C1 segment of cervical spinal cord (tissue), 14 donors: ENCODE measurements at places on chromosomes 2 and 18.

- DNase-seq, result no peak
Observed at GRCh38 chr18:6270771-6271216, 143.9 kb downstream of the L3MBTL4 start.

- no peak for DNase-seq
Observed at GRCh38 chr2:10300997-10301940, 1.4 kb upstream of the HPCAL1 start.

- no peak for DNase-seq
Observed at GRCh38 chr2:159204381-159205144, 81.9 kb downstream of the WDSUB1 start.

- no peak for DNase-seq
Observed at GRCh38 chr18:53408271-53408670, 816.2 kb downstream of the MBD2 start.

DNA sequence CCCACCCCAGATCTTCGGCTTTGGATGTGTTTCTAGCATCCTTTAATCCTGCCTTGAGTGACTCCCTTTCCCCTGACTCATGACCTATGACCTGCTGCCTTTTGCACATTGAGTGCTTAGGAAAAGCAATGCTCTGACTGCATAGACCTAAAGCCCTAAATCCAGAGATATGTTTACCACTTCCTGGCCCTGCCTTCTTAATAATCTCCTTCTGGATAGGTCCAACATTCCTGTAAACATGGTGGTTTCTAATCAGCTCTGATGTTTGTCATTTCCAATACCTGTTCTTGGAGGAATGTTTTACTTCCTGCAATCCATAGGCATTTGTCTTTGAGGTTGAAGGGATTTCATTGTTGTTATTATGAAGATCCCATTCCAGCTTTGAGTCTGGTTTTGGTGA is 2.3 kb downstream of the SLC3A1 start:
- no peak for DNase-seq

- DNase-seq, result no peak
Observed at GRCh38 chr2:46393865-46394264, 85.5 kb upstream of the TMEM247 start.

- DNase-seq, result no peak
Observed at GRCh38 chr2:120237491-120237902, 14.3 kb upstream of the TMEM185B start.

DNA sequence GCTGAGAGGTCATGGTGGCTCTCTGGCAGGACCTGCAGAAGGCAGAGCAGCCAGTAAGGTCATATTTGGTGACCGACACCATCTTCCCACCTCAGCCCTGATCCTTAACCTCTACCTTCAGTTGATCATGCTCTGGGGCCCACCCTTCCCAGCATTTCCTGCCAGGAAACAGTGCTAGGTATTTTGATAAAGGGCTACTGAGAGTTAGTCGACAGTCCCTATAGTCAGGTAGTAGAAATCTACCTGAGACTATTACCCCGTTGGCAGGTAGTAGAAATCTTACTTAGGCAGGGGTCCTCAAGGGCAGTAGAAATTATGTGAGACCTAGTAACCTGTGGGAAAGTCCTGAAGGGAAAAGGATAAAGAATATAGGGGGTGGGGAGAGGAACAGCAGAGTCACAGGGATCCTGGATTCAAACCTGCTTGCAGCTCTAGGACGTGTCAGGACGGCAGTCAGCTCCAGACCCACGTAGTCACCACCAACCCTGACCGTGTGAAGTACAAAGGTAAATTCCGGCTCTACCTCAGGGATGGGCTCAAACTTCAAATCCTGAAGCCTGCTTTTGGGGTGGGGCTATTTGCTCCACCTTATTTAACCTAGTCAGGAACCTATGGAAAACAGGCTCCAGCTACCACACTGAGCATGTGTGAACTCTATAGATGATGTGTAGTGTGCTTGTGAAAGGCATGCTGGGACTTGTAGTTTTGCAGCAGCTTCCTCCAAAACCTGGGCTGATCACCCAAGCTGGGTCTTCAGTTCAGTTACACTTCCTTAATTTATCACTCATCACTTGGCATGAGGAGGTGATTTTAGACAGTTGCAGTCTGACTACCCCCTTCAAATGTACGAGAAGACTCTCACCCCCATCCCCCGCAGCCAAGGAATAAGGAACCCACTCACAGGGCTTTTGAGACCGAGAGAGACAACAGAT is at the start of gene DQX1:
Gene DQX1 (minus strand): TSS at position 515 of the 932 bp plus-strand sequence. CDS start 502 bp downstream, at position 13.
- DNase-seq, result no peak

DNA sequence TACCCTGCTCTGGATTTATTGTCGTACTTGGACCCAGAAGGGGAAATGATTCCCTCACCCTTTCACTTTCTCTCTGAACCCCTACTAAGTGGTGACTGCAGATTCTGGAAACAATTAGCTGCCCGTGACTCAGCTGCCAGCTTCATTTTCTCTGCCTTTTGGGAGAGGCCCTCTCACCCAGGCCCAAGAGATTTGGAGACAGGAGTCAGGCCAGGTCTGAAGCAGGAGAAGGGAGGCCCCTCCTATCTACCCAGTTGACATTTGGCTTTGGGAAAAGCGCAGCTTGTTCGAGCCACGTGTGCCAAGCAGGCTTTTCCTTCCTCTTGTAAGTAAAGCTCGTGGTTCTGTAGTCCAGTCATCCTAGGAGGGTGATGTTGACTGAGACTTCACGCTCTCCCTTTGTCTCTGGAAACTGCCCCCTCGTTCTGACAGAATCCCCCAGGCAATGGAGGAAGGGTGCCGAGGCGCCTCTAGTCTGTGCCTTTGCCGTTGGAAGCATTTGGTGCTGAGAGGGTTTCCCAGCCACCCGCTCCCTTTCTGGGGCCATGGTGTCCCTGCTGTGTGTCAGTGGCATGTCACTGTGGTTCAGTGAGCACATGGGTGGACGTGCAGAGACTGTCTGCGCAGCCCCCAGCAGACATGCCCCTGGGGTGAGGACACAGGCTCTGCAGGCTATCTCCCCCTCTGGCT is 8.6 kb downstream of the OXER1 start:
- DNase-seq, result no peak

GRCh38 chr2:13583609-13584008 is 866.9 kb downstream of the TRIB2 start:
- DNase-seq, result no peak

DNA sequence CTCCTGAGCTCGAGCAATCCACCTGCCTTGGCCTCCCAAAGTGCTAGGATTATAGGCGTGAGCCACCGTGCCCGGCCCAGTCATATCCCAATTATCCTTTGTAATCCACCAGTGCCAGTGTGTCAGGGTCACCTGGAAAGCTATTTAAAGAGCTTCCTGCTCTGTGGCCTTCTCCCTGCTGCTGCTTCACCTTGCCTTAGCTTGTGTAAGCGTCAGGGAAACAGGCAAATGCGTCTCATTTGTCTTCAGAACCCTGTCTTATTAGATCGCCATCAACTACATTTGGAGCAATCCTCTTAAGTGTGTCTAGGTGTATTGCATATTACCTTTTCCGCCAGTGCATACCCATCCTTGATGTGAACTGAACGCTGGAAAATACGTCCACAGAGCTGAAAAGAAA is 10.2 kb downstream of the KIF5C start:
- DNase-seq, result no peak

- DNase-seq, result no peak
Observed at GRCh38 chr2:38147333-38148121, 71.6 kb upstream of the CYP1B1 start.

DNA sequence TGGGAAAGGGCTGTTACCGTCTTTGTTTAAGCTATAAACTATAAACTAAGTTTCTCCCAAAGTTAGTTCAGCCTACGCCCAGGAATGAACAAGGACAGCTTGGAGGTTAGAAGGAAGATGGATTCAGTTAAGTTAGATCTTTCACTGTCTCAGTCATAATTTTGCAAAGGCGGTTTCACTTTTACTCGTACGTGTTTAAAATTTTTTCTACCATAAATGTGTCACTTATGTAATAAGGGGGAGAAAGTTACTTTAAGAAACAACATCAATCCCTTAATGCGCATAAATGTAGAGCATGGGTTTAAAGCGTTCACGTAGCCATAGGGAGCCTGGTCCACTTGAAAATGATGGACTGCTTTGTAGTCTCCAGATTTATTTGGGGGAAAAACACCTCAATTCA is 71.3 kb downstream of the SNORC start:
- DNase-seq, result no peak

DNA sequence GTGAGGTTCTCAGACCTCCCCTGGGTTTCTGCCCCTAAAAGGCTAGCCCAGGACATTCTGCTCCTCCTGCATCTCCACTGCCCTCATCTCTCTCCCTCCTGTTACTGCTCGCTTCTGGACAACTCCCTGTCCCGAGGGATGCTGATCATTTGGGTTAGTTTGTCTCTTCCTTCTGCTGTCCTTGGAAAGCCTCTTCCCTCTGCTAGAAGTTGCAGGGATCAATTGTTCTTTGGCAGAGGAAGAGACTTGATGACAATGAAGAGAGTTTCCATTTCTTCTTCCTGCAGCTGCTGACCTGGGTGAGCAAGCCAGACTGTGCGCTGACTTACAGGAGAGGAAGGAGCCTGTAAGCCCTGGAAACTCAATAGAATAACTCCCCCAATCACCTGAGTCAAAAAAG is 68.9 kb downstream of the RDH14 start:
- no peak for DNase-seq

DNA sequence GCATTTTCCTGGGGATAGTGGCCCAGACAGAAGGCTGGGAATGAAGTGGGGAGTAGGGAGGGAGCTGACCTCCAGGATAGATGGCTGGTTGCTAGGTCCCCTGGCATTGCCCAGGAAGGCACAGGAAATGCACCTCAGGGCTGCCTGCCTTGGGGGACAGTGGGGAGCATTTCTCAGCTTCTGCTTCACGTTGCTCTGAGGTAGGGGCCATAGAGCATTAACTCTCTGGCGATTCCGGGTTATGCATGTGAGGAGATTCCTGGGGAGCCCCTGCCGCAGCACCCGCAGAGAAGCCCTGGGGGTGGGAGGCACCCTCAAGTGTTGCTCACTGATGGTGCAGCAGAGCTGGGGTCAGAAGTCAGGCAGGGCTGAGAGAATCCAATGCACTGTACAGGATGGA is 256.5 kb downstream of the CYP26B1 start:
- DNase-seq, result no peak

GRCh38 chr18:34219651-34220050 is 5.1 kb downstream of the NOL4 start:
- no peak for DNase-seq

- DNase-seq, result no peak
Observed at GRCh38 chr2:168608796-168609195, 152.7 kb downstream of the CERS6 start.
